ENCODE measurements at places on chromosomes 1 and 21. TPM values are rescaled to one million over a fixed set of nuclear protein-coding genes. Genes with fewer than 3 reads are reported as not detected.

COL24A1 gene
- total RNA-seq = 1.3 TPM

PDE4B gene
- 3.7 TPM for total RNA-seq

ARHGEF16 gene
- 1.2 TPM for total RNA-seq

HSD3B2 gene
- not detected for total RNA-seq
